ENCODE measurements at places on chromosomes 5 and 9.

DNA sequence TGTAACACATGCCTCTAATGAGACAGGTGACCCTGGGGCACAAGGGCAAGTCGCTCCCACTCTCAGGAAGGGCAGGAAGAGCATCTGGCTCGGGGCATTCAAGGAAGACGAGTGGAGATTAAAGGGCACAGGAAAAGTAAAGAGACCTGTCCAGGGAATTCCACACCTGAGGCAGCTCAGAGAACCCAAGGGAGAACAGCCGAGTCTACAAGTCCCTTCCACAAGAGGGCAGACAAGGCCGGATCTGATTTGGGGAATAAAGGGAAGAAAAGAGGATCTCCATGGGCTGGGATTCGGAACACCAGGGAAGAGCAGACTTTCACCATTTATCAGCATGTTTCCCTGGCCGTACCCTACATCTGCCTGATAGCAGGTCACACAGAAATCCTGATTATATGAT is 28.1 kb downstream of the GPX3 start:
- no peak for DNase-seq

GRCh38 chr9:727767-728166 is 113.7 kb upstream of the DMRT1 start:
- no peak for DNase-seq

DNA sequence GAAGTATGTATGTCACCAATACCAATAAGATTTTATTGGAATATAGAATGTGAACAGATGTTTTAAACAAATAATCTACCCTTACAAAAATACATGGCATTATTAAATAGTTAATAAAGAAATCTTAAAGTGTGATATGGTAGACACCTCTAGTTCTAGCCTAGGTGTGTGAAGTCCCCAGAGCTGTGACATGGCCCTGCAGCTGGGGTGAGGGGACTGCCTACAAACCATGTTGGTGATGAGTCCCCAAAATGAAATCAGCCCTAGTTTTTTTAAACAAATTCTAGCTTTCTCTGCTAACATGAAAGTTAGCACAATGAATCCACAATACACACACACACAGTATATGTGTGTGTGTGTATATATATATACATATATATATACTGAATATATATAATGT is 195.1 kb upstream of the RPS23 start:
- DNase-seq = no peak

- peak; percentile 28 for DNase-seq
Measured at GRCh38 chr9:122095010-122095767, 2.1 kb upstream of the TTLL11 start.

- no peak for DNase-seq
Measured at GRCh38 chr9:86885232-86885631, 62.1 kb downstream of the GAS1 start.

DNA sequence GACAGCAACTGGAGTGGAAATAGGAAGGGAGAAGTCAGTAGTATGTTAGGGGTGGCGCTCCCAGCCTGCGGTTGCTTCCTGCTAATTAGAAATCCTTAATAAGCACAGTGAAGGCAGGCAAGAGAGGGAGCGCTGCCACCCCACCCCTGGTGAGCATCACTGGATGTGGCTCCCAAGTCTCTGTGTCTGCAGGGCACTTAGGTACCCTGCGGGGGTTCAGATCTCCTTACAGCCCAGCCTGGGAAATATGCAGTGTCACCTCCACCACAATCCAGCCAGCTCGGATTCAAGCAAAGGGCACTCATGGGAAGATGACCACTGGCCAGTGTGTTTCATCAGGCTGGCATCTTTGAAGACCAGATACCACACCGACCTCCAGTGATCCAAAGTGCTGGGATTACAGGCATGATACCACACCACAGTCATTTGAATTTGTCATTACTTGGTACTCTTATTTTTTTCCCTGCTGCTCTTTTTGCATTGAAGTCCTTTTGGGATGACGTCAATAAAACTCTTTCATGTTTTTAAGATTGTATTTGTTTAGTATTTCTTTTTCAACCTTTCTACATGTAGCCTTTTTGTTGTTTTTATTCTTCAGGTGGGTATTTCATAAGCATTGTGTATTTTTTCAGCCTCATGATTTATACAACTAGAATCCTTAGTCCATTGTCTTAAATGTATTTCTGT is 90.1 kb downstream of the ANKRD18B start:
- no peak for DNase-seq

- DNase-seq = no peak
Measured at GRCh38 chr9:138071731-138072130, 194.1 kb downstream of the CACNA1B start.

DNA sequence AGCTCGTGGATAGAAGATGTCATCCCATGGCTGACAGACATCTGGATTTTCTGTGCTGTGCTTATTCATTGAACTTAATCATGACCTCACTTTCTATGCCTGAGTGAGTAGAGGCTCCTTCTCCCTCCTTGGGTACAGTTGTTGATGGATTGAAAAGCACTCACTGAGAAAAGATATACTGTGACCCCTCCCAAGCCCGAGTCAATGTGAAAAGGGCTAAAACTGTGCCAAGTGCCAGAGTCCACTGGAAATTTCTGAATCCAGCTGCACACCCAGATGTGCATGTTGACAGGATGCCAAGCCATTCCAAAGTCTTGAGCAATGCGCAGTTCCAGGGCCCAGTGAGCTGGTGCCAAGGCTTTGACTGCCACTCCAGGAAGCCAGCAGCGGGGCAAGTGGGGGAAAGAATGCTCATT is 473.0 kb downstream of the NTRK2 start:
- no peak for DNase-seq

All from CD8-positive, alpha-beta memory T cell (primary cell).